ENCODE measurements at places on chromosomes 3 and 15.

DNA sequence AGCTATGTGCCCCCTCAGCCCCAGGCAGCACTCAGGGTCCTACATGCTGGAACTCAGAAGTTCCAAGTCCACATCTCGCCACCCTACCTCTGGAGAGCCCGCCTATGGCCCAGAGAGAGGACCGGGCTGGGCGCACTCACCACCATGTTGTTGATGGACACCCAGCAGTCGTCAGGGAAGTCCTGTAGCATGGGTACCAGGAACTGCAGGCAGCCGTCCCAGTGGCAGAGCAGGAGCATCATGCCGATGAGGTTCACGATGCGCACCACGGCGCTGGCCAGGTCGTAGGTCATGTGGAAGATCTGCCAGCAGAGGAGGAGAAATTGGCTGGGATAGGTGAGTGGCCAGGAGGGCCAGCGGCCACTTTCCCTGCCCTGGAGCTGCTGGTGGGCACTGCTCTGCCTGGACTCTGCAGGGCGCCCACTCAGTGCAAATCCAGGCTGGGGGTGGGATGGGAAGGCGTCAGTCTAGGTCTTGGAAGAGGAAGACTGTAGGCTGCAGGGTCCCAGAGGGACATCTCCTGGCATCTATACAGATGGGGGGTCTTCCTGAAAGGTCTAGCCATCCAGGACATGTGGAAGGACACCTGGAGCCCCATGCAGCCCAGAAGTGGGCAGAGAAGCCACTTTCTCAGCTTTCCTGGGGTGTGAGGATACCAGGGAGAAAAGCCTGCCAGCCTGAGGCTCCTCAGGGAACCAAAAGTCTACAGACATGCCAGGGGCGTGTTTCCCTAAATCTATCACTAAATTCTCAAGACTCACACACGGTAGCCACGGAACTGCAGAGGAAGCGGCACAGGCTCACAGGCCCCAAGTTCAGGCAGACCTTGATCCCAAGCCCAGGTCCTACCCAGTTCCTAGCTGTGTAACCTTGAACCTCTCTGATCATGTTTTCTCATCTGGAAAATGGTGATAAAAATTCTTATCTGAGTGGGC, 36.5 kb downstream of the HCN4 start:
- H3K4me1 ChIP-seq: peaks cover 4% of the 10 kb centered on the region
- H3K27me3 ChIP-seq: peaks cover 3% of the 10 kb centered on the region
- H3K27ac ChIP-seq: no peak overlapping the region
- no peak for DNase-seq

DNA sequence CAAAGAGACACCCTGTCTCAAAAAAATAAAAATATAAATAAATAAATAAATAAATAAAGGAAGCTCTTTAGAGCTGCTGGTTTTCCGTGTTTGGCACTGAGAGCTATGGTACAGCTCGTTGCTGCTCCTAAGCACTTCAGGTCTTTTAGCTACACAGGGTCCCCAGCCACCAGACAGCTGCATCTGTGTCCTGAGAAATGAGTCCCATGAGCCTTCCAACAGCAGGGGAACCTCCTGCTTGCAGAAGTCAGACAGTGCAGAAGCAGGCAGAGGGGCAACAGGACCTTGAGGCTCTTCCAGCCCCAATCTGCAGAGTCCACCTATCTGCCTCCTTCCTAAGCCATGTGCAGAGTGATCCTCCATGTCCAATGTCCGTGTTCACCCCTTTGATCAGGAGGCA, 159.0 kb downstream of the SV2B start:
- H3K27ac ChIP-seq: no peak overlapping the region
- no peaks in the 10 kb centered on the region for H3K36me3 ChIP-seq
- no peaks in the 10 kb centered on the region for H3K4me1 ChIP-seq
- DNase-seq: no peak
- H3K4me3 ChIP-seq: no peak overlapping the region
- H3K27me3 ChIP-seq: peaks cover 20% of the 10 kb centered on the region

DNA sequence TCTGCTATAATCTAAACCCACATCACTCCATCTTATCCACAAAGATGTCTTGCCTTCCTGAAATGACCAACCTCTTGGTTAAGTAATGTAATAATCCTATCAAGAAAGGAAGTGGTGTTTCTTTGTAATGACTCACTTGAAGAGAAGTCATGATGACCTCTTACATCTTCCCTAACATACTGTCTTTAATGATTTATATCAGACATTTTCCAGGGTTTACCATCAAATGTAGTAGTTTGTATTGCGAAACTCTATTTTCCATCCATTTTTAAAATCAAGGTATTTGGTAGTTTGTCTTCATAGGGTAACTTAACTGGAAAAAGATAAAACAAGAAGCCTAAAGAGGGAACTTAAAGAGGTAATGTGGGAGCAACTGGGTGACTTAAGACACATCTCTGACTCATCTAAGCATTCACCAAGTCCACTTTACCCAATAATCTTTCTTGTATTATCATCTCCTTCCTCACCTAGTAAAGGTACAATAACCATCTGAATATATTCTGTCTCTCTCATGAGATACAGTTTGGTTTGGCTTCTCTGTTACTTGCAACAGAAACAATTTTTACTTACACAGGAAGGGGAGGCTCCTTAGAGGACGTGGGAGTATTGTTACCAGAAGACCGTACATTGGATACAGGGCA, 5.7 kb upstream of the MAPK6 start:
- no peak for DNase-seq
- H3K27ac ChIP-seq: no peak overlapping the region
- H3K4me3 ChIP-seq: no peak overlapping the region
- H3K27me3 ChIP-seq: no peaks in the 10 kb centered on the region

DNA sequence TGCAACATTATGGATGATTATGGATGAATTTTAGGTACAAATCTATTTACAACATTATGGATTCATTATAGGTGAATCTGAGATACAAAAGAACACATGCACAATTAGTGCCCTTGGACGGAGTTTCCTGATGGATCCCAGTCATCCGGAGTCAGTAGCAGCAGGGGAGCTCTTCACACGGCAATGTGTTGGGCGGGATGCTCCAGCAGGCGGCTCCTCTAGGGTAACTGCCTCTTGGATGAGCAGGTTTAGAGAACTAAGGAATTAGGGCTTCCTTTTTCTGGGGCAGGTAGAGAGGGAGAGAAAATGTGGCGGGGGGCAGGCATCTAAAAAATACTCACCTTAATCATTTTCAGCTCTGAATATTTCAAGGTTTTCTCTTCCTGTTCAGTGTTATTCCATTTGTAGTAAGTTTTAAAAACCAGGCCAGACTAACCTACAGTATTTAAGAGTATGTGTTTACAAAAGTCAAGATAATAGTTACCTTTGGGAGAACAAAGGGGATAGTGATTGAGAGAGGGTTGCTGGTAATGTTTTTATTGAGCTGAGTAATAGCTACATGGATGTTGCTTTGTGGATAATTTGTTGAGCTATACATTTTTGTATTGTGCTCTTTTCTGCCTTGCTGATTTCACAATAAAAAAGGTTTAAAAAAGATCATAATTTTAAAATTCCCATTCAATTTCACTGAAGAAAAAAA, 27.4 kb upstream of the GOLM2 start:
- H3K4me1 ChIP-seq: no peaks in the 10 kb centered on the region
- H3K27me3 ChIP-seq: no peaks in the 10 kb centered on the region
- H3K36me3 ChIP-seq: no peaks in the 10 kb centered on the region
- DNase-seq: no peak

DNA sequence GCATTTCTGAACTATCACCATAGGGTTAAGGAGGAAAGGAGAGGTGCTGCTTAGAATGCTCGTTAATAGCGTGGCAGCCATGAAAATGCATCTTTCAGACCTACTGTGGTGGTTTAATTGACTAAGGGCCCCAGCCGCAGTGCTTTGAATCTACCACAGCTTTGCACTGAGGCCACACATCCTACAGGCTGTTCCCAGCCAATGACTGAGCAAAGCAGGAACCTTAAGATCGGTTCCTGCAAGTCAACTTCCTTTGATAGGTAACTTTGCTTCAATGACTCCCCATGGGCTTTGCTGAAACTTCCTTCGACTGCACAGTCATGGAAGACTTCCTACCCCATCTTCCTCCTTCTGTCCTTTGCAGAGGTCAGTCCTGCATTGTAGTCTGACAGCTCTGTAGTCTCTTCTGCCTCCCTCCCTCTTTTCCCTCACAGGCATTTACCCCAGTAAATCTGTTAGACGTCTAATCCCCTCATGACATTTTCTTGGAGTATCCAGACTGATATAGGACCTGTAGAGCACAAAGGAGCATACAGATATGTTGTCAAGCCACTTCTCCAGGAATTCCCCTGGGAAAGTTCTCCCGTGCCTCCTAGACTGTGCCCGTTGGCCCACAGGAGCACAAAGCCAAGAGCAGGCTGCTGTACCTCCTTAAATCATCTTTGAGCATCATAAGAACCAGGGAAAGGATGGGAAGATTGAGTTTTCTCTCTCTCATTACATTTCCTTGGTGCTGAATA, 2.6 kb upstream of the BCL2A1 start:
- H3K36me3 ChIP-seq: no peaks in the 10 kb centered on the region
- H3K4me1 ChIP-seq: peaks cover 16% of the 10 kb centered on the region
- no peaks in the 10 kb centered on the region for H3K27me3 ChIP-seq
- no peak overlapping the region for H3K27ac ChIP-seq
- no peak for DNase-seq
- no peak overlapping the region for H3K4me3 ChIP-seq

GRCh38 chr15:63430766-63431451, 49.3 kb upstream of the CA12 start:
- H3K36me3 ChIP-seq: no peaks in the 10 kb centered on the region
- no peak overlapping the region for H3K27ac ChIP-seq
- H3K27me3 ChIP-seq: no peaks in the 10 kb centered on the region
- H3K4me3 ChIP-seq: no peak overlapping the region

- no peaks in the 10 kb centered on the region for H3K27me3 ChIP-seq
- H3K4me3 ChIP-seq: no peak overlapping the region
- no peak for DNase-seq
- peaks cover 31% of the 10 kb centered on the region for H3K4me1 ChIP-seq
These were observed 56.3 kb downstream of the ZNF148 start for GRCh38 chr3:125318871-125319270.

DNA sequence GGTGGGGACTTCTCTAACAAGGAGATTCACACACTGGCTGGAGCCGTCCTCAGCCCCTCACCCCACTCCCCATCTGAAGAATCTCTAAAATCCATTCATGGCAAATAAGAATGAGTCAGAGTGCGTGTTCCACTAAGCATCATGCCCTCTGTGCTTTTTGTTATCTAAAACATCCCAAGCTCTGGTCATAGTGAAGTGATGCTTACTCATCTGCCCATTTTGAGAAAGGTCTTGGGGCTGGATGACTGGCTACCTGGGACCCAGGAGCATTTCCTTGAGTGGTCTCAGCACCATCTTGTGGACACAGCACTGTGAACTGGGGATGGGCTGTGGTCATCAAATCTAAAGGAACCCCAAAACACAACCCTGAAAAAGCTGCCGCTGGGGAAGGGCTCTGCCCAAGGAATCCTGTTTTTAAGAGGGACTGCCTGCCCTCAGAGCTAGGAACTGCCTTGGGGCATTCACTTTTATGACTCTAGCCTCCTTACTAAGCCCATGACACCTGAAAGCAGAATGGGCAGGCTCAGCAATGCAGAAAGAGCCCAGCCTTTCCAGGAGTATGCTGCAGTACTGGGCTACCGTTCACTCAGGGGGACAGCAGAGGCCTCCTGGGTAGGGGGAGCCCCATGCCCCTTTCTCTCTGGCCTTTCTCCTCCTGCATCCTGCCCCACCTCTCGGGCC, 53.5 kb downstream of the ZBTB38 start:
- no peak overlapping the region for H3K27ac ChIP-seq
- H3K27me3 ChIP-seq: no peaks in the 10 kb centered on the region
- H3K4me3 ChIP-seq: no peak overlapping the region
- peaks cover 25% of the 10 kb centered on the region for H3K4me1 ChIP-seq
